CD4-positive, alpha-beta T cell treated with Interleukin-4 for 1 hour (primary cell): ENCODE measurements at places on chromosomes 1 and 21.

DNA sequence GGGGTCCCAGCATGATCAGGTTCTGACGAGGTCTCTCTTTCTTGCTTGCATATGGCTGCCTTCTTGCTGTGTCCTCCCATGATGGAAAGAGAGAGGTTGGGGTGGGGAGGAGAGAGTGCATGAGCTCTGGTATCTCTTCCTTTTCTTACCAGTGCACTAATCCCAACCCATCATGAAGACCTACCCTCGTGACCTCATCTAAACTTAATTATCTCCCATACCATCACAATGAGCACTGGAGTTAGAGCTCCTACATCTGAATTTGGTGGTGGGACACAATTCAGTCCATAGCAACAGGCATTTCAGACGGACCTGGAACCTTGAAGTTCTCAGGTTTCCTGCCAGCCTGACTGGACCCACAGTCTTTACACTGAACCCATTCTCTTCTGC, 125.2 kb upstream of the ZNF648 start:
- DNase-seq: no peak

DNA sequence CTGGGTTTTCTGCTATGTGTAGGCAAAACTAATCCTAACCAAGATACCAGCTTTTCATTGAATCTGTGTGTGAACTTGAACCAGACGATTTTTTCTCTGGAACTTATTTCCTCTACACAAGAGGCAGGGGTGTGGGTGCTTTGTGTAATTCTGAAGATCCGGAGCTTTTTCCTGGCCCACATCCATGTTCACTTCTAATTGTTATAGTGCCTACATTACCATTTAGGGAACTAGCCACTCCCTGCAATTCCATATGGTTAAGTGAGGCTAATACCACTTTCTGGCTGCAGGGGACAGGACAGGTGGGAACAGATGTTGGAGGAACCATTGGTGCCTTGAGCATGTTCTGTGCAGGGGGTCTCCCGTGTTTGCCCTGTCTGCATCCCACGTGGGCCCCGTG, 83.4 kb upstream of the FMN2 start:
- no peak for DNase-seq

GRCh38 chr1:119686661-119687060, 25.1 kb upstream of the PHGDH start:
- no peak for DNase-seq

DNA sequence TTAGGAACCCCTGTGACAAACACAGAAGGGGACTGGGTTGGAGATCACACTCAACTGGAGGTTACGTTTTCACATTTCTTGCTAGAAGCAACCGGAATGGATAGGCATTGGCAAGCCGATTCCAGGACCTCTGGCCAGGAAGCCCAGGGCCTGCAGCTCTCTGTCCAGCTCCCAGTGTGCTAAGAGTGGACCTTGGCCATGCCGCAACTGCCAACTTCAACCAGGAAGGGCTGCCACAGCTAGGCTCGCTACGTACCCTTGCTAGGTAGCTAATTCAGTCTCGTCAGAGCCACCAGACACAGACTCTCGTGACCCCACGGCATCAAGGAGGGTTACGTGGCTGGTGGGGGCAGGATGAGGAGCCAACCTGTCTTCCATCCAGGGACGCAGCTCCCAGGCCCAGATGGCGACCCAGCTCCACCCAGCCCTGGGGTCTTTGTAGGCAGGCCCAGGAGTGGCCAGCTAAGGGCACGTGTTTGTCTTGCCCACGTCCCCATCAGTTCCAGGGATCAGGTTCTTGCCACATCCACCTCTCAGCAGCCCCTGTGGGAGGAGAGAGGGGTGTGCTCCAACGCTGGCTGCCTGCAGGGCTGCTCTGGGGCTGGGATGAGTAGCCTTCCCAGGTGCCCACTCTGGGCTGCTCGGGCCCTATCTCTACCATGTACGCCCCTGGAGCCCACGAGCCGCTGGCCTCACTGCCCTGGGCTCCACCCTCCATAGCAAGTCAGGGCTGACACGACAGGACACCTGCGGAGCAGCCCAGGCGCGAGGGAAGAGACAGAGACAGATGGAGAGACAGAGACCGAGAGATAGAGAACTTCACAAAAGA, 39.2 kb downstream of the UBE2G2 start:
- DNase-seq: no peak

GRCh38 chr1:220170836-220171526, 77.0 kb downstream of the IARS2 start:
- DNase-seq: no peak

DNA sequence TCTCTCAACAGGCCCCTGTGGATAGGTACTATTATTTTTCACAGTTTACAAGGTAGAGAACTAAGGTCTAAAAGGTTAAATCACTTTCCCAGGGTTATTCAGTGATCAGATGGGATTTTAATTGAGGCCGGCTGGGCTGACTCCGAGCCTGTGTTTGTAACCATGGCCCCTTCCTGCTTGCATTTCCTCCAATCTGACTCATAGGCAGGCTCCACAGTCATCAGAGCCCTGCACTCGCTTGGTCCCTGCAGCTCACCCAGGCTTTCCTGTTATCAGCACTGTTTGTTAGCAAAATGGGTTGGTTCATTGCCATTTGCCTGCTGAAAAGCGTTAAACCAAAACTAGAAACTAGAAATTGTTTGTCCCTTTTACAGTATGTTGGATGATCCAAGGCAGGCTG, 41.4 kb upstream of the LMX1A start:
- no peak for DNase-seq

DNA sequence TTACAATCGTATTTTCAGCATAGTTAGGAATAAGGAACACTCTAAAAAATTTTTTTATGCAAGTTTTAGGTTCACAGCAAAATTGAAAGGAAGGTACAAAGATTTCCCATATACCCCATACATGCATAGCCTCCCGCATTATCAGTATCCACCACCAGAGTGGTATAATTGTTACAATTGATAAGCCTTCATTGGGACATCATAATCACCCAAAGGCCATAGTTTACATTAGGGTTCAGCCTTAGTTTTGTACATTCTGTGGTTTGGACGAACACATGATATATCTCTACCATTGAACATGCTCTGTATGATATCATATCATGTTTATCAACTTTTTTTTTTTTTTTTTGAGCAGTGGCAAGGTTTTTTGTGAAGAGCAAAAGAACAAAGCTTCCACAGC, 180.0 kb downstream of the SDCCAG8 start:
- DNase-seq: no peak

GRCh38 chr1:186812570-186812969, 16.2 kb upstream of the PLA2G4A start:
- no peak for DNase-seq

GRCh38 chr1:212677136-212677535, 22.5 kb downstream of the BATF3 start:
- no peak for DNase-seq

DNA sequence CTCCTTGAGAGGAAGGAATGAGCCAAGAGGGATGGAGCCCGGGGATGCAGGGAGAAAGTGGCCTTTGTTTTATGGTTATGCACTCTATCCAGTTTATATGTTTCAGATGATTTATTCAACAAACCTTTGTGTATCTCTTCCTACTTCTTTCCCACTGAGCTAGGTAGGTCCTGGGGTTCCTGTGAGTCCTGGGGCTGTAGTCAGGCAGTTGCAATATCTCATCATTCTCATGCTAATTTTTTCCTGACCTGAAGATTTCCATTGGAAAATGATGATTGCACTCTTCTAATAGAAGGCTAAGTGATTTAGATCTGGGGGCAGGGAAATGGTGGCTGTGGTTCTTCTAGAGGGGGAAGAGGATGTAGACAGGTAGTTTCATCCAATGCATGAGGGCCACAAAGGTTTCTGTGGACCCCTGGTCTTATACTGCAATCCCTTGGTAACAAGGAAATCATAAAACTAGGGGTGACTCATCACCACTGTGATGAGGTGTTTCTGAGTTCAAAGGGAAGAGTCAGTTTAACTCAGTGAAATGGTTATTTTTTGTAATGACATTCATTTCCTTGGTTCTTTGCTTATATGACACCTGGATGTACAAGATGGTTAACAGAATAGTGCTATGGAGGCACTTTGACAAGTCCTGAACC, 20.2 kb downstream of the B3GALT5 start:
- DNase-seq: no peak

DNA sequence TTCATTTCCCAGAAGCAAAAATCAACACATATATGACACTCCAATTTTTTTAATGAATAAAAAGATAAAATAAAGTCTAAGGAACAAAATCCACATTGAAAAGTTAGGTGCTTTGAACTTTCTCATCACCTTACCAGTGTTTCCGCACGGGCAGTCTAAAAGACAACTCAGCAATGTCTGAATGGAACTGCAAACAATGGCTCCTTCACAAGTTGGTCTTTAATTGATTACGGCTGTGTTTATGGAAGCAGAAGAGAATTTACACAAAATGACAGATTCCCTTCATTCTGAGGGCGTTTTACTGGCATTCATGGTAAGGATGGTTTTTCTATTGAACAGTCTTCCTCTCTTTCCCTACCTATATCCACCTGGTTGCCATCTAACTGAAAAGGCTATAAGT, 65.0 kb upstream of the RNPC3 start:
- DNase-seq: no peak

GRCh38 chr1:54339126-54339525, 67.1 kb downstream of the SSBP3 start:
- DNase-seq: no peak

DNA sequence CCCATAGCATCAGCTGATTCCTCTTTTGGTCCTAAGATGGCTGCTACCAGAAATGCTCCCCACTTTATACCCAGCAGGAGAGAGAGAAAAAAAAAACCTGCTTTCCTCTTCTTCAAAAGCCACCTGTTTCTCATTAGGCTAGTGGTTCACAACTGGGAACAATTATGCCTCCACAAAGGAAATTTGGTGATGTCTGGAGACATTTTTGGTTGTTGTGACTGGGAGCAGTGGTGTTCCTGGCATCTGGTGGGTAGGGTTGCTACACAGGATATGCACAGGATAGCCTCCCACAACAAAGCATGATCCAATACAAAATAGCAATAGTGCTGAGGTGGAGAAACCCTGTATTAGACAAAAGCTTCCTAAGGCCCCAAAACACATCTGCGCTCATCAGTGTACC, 38.5 kb upstream of the SGIP1 start:
- no peak for DNase-seq

GRCh38 chr1:33965086-33965485, 101.2 kb downstream of the HMGB4 start:
- no peak for DNase-seq

- no peak for DNase-seq
These were observed 227.2 kb downstream of the DPYD start for GRCh38 chr1:97693601-97694000.

DNA sequence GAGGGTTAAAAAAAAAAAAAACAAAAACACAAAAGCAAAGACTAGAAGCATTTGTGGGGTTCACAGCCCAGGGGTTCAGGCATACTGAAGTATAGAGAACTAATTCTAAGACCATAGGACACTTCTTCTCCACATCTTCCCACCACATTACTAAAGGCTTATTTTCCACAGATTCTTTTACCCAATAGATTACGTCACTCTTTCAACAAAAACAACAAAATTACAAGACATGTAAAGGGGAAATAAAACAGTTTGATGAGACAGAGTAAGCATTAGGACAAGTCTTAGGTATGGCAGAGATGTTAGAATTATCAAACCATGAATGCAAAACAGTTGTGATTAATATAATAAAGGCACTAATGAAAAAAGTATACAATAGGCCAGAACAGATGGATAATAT, 2013.7 kb downstream of the MRPL39 start:
- no peak for DNase-seq

DNA sequence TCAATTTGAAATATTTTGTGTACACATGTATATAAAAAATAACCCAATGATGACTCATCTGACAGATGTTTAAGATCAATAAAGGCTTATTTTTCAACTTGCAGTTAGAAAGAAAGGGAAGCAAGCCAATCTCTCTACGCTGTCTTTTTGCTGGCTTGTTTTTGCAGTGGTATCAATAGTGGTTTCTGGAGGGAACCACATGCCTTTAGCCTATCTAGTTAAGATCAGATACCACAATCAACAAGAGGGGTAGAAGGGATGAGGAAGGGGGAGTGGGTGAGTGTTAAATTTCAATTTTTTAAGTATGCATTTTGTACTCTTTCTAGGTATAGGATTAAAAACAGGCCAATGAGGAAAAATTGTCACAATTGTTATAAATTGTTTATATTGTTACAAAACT, 276.2 kb downstream of the KCNH1 start:
- no peak for DNase-seq

DNA sequence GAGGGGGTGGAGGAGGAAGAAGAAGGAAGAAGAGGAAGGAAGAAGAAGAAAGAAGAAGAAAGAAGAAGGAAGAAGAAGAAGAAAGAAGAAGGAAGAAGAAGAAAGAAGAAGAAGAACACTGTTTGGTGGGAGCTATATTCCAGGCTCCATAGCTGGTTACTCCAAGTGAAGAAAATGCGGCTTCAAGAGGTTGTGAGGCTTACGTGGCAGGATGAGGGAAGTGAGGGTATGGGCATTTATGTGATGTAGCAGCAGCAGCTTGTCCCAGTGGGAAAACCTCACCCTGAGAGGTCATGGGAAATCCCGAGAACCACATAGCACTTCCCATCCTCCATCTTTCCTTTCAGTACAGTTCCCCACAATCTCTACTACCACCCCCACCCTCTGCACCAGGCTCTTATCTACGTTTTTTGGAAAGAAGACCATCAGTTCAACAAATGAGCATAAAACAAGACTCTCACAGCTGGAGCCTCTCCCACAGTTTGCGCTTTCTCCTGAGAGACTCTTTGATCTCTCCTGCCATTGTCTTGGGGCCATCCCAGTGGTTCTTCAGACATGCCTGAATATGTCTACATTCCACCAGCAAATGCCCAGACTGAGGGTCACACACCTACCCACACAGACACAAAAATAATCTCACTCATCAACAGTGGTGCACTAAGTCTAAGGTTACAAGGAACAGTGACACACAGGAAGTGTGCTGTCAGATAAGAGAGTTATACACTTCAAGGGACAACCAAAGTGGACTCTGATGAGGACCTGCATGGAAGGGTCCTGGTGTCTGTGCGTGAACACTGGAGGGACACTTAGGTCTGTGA, 77.9 kb upstream of the KCNJ15 start:
- no peak for DNase-seq

DNA sequence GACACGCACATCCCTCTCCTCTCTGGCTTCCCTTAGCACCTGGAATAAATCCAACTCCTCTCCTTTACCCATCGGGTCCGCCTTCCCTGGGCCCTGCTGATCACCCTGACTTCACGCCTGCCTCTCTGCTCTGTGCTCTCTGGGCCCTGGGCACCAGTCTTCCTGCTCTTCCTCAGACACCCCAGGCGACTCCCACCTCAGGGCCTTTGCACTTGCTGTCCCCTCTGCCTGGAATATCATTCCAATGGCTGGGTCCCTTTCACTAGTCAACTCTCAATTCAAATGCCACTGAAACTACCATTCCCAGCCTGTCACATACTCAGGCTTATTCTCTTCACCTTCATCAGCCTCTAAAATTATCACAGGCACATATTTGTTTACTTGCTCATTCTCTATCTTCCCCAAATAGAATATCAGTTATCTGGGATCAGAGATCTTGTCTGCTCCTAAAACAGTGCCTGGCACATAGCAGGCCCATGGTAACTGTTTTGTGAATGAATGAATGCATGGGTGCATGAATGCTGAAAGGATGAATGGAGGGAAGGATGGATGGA, 27.2 kb upstream of the SELENON start:
- DNase-seq: no peak

GRCh38 chr21:45103971-45104520, 29.7 kb downstream of the ADARB1 start:
- no peak for DNase-seq
